Esophagus squamous epithelium (tissue), 5 donors: ENCODE measurements at places on chromosomes 1 and 21.

DNA sequence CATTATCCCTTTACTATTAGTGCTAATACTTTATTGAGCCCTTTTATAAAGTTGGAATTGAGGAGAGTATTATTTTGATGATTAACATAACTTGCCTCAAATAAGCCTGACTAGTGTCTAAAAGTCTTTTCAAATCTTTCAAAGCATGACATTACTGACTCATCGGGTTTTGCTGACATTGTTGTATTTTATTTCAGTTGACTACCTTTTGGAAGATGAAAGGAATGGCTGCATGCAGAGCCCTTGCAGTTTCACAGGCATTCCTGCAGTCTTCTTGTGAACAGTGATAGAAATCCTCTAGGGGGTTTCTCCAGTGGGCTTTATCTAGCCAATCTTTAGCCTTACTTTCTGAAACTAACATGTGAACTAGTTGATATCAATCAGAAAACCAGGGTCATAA lies 43.0 kb upstream of the TMEM61 start:
- no peak for DNase-seq

GRCh38 chr1:84366786-84367185 lies 31.5 kb upstream of the DNASE2B start:
- DNase-seq = no peak

DNA sequence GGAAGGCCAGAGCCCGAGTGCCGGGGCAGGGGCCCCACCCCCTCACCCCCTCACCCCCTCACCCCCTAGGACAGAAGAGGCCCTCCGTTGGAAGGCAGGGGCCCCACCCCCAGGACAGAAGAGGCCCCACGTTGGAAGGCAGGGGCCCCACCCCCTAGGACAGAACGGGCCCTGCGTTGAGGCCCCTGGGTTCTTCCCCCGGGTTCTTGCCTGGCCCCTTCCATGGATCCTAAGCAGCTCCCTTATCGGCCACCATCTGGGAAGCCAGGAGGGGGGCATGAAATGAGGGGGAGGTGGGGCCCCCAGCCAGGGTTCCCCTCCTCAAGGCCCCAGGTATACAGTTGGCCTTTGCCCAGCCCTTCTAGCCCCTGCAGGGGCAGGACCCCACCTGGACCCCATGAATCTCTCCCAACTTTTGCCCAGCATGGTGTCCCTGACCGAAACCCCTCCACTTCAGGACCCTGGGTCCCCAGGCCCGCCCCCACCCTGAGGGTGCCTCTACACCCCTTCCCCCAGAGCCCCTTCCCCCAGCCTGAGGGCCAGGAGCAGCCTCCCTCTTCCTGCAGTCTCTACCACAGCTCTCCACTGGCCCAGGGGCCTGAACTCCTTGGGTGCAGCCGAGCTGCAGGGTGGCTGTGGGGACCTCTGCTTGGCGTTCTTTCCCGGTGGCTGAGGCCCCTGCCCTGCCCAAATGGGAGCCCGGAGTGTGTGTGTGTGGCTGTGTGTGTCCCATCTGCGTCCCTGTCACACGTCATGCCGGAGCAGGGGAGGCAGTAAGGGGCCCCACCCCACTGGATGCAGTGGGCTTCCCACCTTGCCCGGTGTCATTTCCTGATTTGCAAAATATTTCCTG lies 4.3 kb upstream of the VWA1 start:
- DNase-seq = no peak

DNA sequence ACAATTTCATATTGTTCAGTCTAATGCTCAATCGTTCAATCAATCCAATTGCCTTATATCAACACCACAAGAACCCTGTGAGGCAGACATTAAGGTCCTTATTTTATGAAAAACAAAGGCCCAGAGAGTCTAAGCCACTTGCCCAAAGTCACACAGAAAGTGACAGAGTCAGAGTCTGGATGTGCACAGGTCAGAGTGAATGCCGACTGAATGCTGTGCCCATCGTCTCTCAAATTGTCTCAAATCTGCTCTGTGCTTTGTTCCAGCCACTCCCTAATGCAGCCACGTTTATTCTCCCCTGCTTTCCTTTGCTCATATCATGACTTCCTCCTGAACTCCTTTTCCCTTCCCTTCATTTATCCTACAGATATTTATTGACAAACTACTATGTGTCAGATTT lies 558.3 kb downstream of the MATN1 start:
- DNase-seq = no peak

DNA sequence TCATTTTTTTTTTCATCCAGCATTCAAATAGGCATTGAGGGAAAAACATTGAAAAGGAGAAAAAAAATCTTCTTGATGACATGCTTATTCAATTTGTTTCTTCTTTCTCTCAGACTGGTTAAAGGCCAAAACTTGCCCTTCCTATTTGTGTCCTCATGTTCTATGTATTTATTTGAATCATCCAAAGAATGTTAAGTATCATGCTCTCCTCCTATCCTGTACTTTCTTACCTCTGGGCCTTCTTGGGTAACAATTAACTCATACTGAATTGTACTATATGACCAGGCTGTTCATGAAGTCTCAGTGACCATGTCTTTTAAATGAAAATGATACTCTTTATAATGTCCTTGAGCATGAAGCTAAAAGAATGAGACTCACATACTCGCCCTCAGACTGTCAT lies 36.5 kb upstream of the DENND1B start:
- DNase-seq = no peak

DNA sequence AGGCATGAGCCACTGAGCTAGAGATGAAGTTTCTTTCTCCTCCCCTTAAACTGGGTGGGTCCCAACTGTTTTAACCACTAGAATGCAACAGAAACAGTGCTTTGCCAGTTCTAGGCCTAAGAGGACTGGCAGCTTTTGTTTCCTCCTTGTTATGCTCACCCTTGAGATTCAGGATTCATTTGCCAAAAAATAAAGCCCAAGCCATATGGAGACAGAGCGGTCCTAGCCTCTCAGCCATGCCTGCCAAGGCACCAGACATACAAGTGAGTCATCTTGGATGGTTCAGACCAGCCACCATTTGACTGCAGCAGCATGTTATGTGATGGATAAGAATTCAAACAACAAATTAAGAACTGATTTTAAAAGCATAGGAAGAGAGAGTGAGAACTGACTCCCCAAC lies 38.1 kb upstream of the STUM start:
- no peak for DNase-seq

GRCh38 chr1:21956720-21957552 lies 19.8 kb upstream of the HSPG2 start:
- DNase-seq = no peak

DNA sequence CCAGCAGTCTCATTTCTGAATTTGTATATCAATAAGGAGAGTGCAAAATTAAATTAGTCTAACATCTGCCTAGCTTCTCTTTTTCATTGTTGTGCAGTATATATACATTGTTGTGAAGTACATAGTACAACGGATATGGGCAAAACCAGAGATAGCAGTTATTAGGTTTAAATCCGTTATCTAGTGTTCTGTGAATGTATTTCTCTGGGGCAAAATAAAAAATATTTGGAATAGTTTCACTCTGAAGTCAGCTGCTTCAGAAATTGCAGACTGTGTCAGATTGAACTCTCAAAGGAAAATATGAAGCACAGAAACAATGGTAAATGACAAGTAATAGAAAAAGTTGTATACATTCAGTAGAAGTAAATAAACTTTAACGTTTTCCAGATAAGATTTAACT lies 836.5 kb upstream of the CXADR start:
- no peak for DNase-seq

- no peak for DNase-seq
Observed at GRCh38 chr1:39574646-39575045, 1.9 kb downstream of the PABPC4 start.

GRCh38 chr21:44444286-44444931 lies 10.9 kb upstream of the LRRC3 start:
- no peak for DNase-seq

- no peak for DNase-seq
Observed at GRCh38 chr1:43621861-43622260, 28.1 kb upstream of the KDM4A start.

DNA sequence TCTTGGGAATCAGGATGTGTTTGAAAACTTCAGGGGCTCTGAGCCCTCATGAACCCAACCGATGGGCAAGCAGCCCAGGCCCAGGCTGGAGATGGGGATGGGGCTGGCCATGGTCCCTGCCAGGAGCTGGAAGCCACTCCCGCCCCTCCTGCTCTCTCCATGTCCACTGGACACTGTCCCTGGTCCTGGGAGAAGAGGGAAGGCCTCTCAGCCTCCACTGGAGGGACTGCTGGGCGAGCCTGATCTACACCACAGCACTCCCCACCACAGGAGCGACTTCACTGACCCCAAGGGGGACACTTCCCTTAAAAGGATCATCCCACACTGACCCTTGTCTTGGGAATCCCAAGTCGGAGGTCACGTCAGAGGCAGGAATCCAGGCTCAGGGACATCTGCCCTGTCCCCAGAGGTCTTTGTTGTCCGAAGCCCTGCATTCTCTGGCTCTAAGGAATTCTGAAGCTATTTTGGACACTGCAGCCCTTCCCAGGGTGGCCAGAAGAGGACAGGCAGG lies 16.9 kb upstream of the COL18A1 start:
- DNase-seq = no peak
